ENCODE measurements at places on chromosomes 11 and 22.

GRCh38 chr11:38547462-38547861 is 1949.4 kb upstream of the RAG2 start:
- no peak for DNase-seq

GRCh38 chr11:12769834-12770345 is 95.7 kb downstream of the TEAD1 start:
- no peak for DNase-seq

DNA sequence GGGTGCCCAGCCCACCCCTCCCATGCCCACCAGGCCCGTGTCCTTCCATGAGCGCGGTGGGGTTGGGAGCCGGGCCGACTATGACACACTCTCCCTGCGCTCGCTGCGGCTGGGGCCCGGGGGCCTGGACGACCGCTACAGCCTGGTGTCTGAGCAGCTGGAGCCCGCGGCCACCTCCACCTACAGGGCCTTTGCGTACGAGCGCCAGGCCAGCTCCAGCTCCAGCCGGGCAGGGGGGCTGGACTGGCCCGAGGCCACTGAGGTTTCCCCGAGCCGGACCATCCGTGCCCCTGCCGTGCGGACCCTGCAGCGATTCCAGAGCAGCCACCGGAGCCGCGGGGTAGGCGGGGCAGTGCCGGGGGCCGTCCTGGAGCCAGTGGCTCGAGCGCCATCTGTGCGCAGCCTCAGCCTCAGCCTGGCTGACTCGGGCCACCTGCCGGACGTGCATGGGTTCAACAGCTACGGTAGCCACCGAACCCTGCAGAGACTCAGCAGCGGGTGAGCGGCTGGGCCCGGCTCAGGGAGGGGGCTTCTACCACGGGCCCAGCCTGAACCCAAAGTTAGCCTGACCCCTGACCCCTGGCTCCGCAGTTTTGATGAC is 3.0 kb downstream of the PKP3 start:
- DNase-seq: no peak

GRCh38 chr11:8365216-8365941 is 101.7 kb upstream of the LMO1 start:
- no peak for DNase-seq

DNA sequence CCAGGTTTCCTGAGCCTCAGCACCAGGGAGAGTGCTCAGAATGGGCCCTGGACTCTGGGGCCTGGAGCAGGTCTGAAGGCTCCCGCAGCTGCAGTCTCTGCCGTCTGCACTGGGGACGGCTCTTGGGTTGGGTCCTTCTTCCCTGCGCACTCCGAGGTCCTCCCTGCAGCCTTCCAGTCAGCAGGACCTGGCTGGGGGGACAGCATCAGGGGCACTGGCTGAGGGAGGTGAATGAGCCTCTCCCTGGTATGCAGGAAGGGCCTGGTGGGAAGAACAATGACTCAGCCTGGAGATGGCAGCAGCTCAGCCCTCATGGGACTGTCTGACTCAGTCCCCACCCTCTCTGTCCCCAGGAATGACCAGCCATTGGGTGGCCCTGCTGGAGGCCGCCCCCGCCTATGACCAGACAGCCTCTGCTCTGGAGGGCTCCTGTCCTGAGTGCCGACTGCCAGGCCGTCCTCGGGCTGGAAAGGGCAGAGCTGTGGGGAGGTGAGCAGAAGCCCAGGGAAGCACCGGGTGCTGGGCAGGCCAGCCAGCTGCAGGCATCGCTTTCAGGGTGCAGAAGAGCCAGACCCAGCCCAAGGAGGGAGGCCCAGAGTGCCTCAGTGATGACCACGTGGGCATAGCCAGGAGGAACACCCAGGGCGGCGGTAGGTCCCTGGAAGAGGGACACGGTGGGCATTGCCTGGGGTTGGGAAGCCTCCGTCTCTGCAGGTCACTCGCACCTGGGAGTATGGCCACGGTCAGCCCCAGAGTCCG is 455.0 kb downstream of the BRD1 start:
- no peak for DNase-seq

- no peak for DNase-seq
Observed at GRCh38 chr11:69704508-69705253, 859 bp upstream of the FGF19 start.

GRCh38 chr22:32342977-32343376 is 14.7 kb upstream of the RFPL3 start:
- DNase-seq: no peak

DNA sequence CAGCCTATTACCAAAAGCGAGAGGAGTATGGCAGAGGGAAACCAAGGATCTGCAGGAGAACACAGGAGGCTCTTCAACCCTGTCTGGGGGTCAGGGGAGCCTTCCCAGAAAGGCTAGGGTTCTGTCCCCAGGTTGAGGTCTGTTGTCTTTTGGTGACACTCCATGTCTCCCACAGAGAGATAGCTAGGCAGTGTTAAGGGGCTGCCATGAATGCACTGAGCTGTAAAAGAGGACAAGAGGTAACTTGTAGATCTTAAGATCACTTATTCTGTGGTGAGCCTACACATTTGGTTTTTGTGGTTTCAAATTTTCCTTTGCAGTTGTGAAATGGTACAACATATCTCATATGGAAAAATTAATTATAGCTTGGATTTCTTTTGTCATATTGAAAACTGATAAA is 6.0 kb upstream of the ACER3 start:
- no peak for DNase-seq

DNA sequence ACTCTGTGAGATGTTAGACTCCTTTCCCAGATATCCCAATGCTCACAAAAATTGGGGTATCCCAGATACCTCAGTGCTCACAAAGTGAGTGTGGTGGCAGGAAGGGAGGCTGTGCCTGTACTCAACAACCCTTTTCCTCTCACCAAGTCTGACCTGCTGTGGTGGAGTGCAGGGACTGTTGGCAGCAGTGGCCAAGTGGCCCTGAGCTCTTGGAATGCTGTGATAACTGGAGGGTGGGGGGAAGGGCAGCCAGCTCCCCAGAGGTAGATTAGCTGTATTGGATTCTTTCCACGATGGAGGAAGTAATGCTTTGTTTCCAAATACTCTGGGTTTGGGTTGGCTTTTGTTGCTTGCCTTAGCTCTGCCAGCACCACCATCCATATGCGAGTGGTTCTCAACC is 46.0 kb upstream of the OR9Q1 start:
- no peak for DNase-seq

- no peak for DNase-seq
Observed at GRCh38 chr22:42857845-42858481, 890 bp upstream of the ARFGAP3 start.

DNA sequence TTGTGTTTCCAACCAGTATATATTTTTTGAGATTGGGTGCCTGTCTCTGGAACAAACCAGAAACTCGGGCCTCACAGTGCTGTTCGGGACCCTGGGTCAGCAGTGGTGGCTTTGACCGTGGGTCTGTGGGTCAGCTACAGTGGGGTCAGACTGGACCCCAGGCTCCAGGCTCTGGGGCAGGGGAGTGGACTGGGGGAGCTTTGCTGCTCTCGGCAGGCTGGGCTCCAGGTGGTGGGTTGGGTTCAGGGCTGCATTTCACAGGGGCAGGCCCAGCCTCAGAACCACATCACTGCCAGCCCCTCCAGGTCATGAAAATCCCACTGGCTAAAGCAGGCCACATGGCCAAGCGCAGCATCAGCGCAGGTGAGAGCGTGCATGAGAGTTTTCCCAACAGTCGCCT is 1279.3 kb downstream of the BRD1 start:
- DNase-seq: no peak

DNA sequence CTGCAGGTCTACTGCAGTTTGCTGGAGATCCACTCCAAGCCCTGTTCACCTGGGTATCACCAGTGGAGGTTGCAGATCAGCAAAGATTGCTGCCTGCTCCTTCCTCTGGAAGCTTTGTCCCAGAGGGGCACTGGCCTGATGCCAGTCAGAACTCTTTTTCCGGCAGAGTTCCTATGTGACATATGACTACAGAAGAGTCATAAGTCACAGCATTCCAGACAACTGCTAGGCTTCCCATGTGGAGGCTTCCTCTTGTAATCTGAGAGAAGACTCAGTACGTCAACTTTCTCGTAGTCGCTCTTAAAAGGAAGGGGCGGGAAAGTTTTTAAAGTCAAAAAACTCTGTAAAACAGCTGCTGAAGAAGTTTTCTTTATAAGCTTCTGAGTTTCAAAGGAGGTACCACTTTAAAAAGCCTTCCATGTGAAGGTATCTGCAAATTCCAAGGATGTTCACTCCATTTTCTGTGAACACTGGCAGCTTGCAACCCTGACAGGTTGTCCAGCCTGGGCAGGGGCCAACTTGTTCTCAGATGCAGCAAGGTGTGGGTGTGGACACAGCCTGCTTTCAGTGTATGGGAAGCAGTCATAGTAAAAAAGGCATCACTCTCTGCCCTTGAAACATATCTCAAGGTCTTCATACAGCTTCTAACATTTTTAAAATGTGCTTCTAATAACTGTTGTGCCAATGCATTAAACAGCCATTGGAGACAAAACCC is 97.8 kb downstream of the ME3 start:
- DNase-seq: no peak

DNA sequence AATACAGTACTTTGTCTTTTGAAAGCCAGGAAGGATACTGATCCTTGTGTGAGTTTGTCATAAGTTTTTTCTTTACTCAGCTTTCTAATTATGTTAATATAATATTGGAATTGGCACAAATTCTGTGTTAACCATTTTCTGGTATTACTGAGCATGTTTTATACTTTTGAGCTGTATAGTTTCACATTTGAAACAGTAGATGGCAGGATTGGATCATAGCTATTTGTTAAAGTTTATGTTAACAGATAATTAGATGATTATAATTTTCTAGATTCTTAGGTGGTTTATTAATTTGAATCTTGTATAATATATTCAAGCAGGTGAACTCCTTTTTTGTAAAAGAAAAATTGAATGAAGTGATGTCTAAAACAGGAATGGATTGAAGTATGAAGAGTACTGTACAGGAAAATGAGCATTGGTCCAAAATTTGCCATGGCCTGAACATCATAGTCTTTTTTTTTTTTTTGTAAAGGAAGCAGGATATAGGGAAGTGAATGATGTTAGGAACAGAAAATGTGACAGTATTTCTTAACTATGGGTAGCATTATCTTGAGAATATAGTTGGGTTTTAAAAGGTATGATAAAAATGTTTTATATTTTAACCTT is 102.0 kb downstream of the CYP2R1 start:
- DNase-seq: no peak

GRCh38 chr11:37199082-37199481 is 601.0 kb upstream of the RAG2 start:
- DNase-seq: no peak

GRCh38 chr11:94924171-94924572 is 49.2 kb downstream of the CWC15 start:
- no peak for DNase-seq

GRCh38 chr11:12693094-12693478 is 18.9 kb downstream of the TEAD1 start:
- DNase-seq: no peak

GRCh38 chr11:79242616-79243015 is 198.2 kb downstream of the TENM4 start:
- no peak for DNase-seq

- DNase-seq: no peak
Observed at GRCh38 chr11:100719809-100720221, 32.7 kb downstream of the ARHGAP42 start.
